ENCODE measurements at places on chromosomes 1 and 21. TPM values are rescaled to one million over a fixed set of nuclear protein-coding genes. Genes with fewer than 3 reads are reported as not detected.
A peak's percentile ranks its signal among the peaks of the same experiment; 100 is the strongest.

DNA sequence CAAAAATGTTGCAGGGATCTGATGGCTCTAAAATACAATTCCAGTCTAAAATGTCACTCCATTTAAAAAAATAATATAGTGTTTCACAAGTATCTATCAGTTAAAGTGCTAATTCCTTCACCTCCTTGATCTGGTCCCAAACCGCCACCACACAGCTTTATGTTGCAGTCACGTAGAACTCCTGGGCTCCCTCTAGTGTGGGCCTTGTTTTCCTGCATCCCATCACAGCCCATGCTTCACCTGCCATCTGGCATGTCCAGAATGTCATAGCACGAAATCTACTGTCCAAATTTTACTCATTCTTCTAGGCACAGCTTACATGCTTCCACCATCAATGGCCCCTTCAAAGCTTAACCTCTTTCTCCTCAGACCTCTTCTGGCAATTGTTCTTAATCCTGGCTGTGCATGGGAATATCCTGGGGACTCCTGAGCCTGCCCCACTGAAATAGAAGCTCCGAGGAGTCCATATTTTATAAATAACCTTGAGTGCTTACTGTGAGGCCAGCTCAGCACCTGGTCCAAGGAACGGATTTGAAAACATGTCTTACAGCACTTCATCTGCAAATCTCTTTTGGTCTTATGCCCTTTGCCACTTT is 15.5 kb downstream of the FYB2 start:
- peak; percentile 58 for DNase-seq
- H3K27ac ChIP-seq, result no peak overlapping the region
- no peaks in the 10 kb centered on the region for H3K27me3 ChIP-seq
- no peaks in the 10 kb centered on the region for H3K36me3 ChIP-seq

DNA sequence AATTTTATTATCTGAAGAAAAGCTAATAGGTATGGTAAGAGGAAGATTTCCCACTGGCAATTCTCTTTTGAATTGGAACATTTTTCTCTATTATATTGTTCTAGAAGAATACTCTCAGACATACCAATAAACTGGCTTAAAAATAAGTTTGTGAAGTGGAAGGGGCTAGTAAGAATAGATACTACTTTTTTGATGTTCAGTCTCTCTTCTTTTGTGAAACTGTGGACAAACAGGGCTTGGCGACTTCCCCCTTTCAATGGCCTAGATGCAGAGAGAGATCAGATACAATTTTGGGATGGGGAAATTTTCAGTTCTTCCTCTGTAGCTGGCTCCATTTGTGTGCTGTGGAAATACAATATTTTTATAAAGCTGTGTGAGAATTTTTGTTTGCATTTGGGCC is 2.5 kb downstream of the PBX1 start:
- H3K4me3 ChIP-seq, result peak overlapping the region; percentile 70
- peaks cover 17% of the 10 kb centered on the region for H3K4me1 ChIP-seq
- H3K36me3 ChIP-seq, result no peaks in the 10 kb centered on the region
- DNase-seq, result no peak
- H3K27ac ChIP-seq, result peak overlapping the region; percentile 79

DNA sequence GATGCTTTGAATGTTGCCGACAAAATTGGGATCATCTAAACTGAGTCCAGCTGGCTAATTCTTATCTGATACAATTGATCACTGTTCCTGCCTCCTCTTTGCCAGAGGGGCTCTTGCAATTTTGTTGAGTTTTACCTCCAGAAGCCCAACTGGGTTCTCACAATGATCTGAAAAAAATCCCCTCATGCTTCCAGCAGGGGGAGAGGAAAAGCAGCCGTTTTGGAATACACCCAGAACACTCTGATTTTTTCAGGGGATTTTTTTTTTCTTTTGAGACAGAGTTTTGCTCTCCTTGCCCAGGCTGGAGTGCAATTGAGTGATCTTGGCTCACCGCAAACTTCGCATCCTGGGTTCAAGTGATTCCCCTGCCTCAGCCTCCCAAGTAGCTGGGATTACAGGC is 13.9 kb upstream of the RERE start:
- H3K4me3 ChIP-seq, result no peak overlapping the region
- no peak for DNase-seq
- no peaks in the 10 kb centered on the region for H3K4me1 ChIP-seq
- no peaks in the 10 kb centered on the region for H3K27me3 ChIP-seq
- no peak overlapping the region for H3K27ac ChIP-seq

- no peak overlapping the region for H3K4me3 ChIP-seq
- no peak overlapping the region for H3K27ac ChIP-seq
- no peak for DNase-seq
- H3K4me1 ChIP-seq, result no peaks in the 10 kb centered on the region
Observed at GRCh38 chr1:96376846-96377245, 344.7 kb upstream of the PTBP2 start.

DNA sequence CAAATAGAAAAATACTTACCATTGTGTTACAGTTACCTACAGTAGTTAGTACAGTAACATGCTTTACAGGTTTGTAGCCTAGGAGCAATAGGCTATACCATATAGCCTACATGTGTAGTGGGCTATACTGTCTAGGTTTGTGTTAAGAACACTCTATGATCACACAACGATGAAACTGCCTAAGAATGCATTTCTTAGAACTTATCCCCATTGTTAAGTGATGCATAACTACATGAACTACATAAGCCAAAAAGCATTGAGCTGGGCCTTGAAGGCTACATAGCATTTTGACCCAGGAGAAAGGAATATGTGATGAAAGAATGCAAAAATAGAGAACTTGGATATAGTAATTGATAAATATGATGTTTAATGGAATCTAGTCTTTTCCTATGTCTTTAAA is 46.4 kb upstream of the JUN start:
- DNase-seq, result no peak
- H3K27me3 ChIP-seq, result no peaks in the 10 kb centered on the region
- no peaks in the 10 kb centered on the region for H3K36me3 ChIP-seq
- no peak overlapping the region for H3K4me3 ChIP-seq

DNA sequence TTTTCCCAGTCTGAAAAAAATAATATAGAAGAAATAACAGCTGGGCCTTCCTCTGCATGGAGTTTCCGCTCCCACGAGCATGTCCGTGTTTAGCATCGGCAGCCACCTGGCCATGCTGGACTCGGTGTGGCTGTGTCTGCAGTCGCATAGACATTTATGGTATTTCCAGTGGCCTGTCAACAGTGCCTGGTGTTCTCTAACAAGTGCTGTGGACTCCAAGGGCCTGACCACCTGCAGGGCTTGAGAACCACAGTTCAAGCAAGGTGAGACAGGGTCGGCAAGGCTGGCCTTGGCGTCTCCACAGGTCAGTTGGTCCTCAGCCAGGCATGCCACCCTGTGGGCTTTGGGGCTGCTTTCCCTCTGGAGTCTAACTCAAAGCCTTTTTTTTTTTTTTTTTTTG is 124.8 kb downstream of the PGBD5 start:
- H3K4me3 ChIP-seq, result no peak overlapping the region
- no peak overlapping the region for H3K27ac ChIP-seq
- H3K27me3 ChIP-seq, result no peaks in the 10 kb centered on the region
- no peaks in the 10 kb centered on the region for H3K36me3 ChIP-seq
- H3K4me1 ChIP-seq, result no peaks in the 10 kb centered on the region

DNA sequence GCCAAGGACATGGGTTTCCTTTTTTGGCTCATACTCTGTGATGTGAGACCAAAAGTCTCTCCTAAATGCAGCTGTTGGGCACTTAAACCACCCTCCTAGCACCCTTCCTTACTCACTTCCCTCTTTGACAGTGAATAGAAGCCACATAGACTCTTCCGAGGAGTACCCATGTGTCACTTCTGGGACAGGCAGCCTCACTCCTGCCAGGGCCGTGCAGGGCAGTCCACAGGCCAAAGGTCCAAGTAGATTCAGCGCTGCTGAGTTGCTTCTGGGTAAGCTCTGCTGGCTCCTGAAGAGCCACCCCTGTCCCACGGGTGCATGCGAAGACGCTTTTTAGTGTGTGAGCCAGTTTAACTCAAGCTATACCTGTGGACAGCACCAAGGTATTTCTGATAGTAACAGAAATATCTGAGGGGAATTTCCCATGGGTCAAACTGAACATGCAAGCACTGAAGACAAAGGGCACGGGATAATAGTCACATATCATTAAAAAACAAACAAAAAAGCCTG is 36.8 kb upstream of the BMP8B start:
- no peak overlapping the region for H3K27ac ChIP-seq
- H3K4me3 ChIP-seq, result no peak overlapping the region
- H3K4me1 ChIP-seq, result no peaks in the 10 kb centered on the region
- no peaks in the 10 kb centered on the region for H3K36me3 ChIP-seq

GRCh38 chr1:16173447-16174260 is 17.8 kb upstream of the EPHA2 start:
- H3K4me3 ChIP-seq, result no peak overlapping the region
- DNase-seq, result peak; percentile 63
- peak overlapping the region; percentile 97 for H3K27ac ChIP-seq
- no peaks in the 10 kb centered on the region for H3K36me3 ChIP-seq
- no peaks in the 10 kb centered on the region for H3K27me3 ChIP-seq

The ZNF697 gene
- 10.8 TPM for total RNA-seq

DNA sequence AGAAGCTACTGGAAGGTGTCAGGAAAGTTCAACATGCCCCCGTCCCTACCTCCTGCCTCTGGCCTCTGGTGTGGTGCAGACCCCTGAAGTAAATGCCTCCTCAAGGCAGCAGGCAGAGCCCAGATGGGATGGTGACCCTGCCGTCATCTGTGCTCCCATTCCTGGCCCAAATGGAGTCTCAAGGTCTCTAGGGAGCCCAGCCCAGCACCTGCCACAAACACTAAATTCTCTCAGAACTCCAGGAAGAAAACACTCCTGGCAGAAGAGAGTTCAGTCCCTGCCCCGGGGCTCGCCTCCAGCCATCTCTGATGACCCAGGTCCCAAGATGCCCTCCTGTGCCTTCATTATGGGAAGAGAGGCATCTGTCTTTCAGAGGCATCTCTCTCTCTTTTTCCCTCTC is 261.6 kb upstream of the TMEM51 start:
- no peak for DNase-seq
- H3K27me3 ChIP-seq, result no peaks in the 10 kb centered on the region
- no peak overlapping the region for H3K4me3 ChIP-seq
- no peaks in the 10 kb centered on the region for H3K4me1 ChIP-seq
- H3K27ac ChIP-seq, result no peak overlapping the region

The VASH2 gene
- total RNA-seq, result 2.0 TPM

The ITLN2 gene
- total RNA-seq, result not detected

The PSMD4 gene
- 110 TPM for total RNA-seq

GRCh38 chr21:39385299-39386145 is 36.6 kb upstream of the HMGN1 start:
- peak; percentile 80 for DNase-seq
- H3K36me3 ChIP-seq, result no peaks in the 10 kb centered on the region
- peak overlapping the region; percentile 53 for H3K27ac ChIP-seq

The PADI1 gene
- total RNA-seq, result not detected

GRCh38 chr1:14524826-14525636 is 73.5 kb upstream of the KAZN start:
- H3K27ac ChIP-seq, result no peak overlapping the region
- no peaks in the 10 kb centered on the region for H3K27me3 ChIP-seq
- no peak overlapping the region for H3K4me3 ChIP-seq
- no peaks in the 10 kb centered on the region for H3K4me1 ChIP-seq

GRCh38 chr1:109239409-109240068 is 9.8 kb upstream of the CELSR2 start:
- peaks cover 39% of the 10 kb centered on the region for H3K36me3 ChIP-seq
- peak overlapping the region; percentile 60 for H3K27ac ChIP-seq

GRCh38 chr1:164188497-164188896 is 370.5 kb upstream of the PBX1 start:
- no peak overlapping the region for H3K27ac ChIP-seq
- no peaks in the 10 kb centered on the region for H3K4me1 ChIP-seq
- no peaks in the 10 kb centered on the region for H3K36me3 ChIP-seq
- H3K4me3 ChIP-seq, result no peak overlapping the region
- DNase-seq, result no peak
- no peaks in the 10 kb centered on the region for H3K27me3 ChIP-seq

The KIF26B gene
- 6.0 TPM for total RNA-seq

Data from thyroid gland (tissue), 4 donors.